NCI-H82 (cell line): ENCODE measurements at places on chromosomes 12 and 14.

DNA sequence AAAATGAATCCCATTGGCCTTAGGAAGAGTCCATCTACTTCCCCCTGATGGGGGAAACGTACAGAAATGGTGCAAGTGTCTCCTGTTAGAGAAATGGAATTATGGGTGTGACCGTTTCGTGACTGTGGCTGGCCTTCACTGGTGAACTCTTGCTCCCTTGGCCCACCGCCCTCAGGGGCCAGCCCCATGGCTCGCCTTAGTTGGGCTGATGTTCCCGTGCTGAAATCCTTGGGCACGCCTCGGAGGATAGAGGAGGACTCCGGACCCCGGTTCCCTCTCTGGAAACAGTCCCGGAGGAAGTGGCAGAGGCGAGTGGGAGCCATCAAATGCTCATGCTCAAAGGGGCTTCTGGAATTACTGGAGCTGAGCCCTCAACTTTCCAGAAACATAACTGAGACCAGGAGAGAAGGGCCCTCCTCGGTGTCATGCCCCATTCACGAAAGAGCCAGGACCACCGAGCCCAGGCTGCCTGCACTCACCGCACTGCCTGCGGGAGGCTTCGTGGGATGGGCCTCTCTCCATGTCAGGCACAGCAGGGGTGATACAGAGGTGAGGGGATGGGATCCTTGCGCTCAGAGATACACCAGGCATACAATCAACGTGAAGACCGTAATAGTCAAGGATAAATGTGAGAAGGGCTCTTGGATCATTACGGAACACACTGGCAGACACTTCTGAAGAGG is 10.1 kb upstream of the CACNA2D4 start:
- no peak for DNase-seq

DNA sequence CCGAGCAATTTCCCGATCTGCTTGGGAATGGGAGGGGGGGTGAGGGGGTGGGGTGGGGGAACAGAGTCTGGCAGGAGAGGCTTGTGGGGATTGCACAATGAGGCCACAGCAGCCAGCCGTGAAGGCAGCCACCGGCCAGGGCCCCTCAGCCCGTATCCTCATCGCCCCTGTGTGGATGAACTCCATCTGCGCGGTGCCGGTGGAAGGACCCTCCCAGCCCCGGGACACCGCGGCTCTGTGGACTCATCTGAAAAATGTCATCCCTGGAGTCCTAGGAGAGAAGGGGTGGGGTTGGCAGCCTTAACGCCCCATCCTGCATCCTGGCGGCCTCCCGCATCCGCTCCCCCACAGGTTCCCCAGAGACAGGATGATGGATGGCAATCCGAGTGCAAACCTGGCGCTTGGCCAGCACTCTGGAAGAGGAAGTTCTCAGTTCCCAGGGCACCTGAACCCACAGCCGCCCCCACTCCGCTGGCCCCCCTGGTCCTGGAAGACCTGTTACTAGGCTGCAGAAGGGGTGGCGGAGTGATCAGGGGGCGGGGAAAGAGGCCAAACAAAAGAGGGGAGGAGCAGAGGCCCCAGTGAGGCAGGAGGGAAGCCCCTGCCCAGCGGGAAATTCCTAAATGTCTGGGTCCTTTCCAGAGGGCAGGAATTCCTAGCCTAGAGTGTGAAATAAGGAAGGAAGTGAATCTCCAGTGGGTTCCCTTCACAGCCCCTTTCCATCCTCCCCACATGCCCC is 1.2 kb upstream of the TNFAIP2 start:
- peak; percentile 91 for DNase-seq

- no peak for DNase-seq
Observed at GRCh38 chr14:63598807-63599206, 42.9 kb downstream of the WDR89 start.

DNA sequence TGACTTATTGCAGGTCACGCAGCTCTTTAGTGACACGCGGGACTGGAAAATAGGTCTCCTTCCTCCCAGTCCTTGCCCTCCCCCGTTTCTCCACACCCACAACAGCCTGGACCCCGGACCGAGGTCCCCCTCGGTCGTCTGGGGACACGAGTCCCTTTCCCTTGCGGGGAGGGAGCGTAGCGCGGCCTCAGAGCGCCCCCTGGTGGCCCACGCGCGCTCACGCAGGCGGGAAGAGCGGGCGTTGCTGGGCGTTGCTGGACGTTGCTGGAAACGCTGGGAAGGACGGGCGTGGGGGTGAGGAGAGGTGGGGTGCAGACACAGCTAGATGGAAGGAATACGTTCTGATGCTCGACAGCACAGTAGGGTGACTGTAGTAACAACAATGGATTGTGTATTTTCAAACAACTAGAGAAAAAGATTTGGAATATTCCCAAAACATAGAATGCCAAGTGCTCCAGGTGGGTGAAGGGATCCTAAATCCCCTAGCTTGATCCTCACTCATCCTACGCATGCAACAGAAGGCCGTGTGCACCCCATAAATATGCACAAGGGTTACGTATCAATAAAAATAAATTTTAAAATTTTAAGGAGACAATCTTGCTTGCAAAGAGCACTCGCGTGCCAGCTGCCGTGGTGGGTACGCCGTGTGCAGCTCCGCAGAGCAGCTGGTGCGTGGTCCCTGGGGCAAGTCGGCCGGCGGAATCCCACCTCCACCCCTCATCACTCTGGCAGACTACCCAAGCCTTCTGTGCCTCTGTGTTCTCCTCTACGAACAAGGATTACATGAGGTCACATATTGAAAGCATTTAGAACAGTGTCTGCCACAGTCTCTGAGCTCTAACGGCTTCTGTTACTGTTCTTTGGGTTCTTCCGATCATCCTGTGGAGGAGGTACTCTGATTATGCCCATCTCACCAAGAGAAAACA is 87.4 kb downstream of the B4GALNT3 start:
- DNase-seq = peak; percentile 74

- no peak for DNase-seq
Observed at GRCh38 chr12:3468329-3468728, 22.7 kb upstream of the PRMT8 start.

DNA sequence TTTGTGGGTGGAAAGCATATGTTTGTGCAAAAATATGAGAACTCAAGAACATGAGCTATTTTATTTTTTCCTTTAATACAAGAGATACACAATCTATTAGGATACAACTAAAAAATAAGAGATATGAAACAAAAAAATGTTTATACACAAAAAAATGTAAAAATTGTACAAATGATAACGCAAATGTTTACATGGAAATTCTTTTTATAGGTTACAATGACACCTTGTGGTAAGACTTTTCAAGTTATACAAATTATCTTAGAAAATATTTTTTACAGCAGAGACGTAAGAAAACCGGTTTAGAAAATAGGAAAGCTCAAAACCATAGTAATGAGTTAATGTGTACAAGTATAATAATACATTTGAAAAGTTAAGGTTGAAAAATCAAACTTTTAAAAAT is 25.5 kb downstream of the CEP83 start:
- no peak for DNase-seq

- no peak for DNase-seq
Observed at GRCh38 chr12:22477894-22478287, 66.5 kb downstream of the C2CD5 start.

DNA sequence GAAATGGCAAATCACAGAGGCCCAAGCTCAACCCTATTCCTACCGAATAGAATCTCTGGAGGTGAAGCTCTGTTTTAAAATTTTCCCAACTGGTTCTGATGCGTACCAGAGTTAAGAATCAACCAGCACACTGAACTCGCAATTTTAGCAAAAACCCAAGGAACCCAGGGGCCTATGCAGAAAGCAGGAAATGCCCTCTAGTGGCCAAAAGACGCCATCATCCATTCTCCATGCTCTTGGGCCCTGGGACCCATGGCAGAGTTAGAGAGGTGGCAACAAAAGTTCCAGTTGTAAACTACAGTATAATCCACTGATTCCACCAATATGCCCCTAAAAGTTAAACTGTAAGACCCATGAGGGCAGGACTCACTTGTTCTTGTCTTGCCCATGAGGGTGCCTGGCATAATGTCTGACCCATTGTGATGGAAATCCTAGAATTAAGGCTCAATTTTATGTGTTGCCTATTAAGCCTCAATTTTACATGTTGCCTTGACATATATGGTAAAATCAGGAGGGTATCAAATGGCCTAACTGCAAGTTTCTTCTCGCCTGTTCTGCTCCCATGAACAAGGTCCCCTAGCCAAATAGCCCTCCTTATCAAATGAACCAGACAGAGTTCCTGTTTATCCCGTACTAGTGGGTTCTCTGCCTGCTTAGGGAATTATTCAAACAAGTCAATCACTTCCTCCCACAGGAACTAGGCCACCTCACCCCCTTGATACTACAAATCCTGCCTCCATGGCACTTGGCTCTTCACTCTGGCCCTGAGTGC is 137.5 kb upstream of the CPM start:
- DNase-seq = peak; percentile 82

DNA sequence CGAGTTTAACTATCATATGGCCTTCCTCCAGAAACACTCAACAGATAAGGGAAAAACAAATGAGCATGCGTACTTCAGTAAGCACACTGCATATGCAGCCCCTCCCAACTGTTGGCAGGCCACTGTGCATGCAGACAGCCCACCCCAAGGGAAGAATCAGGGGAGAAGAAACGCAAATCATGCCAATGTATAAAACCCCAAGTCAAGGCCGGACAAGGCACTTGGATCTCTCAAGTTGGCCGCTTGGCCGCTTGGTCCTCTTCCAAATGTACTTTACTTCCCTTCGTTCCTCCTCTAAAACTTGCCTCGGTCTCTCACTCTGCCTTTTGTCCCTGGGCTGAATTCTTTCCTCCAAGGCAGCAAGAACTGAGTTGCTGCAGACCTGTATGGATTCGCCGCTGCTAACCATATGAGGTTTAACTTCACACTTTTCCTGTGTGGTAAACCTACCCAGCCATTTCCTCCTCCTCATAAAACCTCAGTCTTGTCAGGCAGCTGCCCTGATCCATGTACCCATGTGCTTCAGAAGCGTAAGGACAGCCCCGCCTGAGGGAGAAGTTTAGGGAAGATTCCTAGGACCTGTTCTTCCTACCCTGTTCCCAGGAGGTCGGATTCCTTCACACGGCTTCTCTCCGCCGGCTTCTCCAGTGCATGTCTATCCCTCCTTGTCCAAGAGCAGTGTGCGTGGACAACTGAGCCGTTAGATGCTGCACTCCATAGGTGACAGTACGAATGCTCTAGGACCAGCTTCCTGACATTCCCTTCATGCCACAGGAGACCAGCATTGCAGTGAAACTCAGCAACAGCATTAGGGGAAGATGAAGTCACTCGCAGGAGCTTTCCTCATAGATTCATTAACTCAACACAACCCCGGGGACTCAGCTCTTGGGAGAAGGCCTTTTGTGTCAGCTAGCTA is 188.0 kb downstream of the MON2 start:
- no peak for DNase-seq

DNA sequence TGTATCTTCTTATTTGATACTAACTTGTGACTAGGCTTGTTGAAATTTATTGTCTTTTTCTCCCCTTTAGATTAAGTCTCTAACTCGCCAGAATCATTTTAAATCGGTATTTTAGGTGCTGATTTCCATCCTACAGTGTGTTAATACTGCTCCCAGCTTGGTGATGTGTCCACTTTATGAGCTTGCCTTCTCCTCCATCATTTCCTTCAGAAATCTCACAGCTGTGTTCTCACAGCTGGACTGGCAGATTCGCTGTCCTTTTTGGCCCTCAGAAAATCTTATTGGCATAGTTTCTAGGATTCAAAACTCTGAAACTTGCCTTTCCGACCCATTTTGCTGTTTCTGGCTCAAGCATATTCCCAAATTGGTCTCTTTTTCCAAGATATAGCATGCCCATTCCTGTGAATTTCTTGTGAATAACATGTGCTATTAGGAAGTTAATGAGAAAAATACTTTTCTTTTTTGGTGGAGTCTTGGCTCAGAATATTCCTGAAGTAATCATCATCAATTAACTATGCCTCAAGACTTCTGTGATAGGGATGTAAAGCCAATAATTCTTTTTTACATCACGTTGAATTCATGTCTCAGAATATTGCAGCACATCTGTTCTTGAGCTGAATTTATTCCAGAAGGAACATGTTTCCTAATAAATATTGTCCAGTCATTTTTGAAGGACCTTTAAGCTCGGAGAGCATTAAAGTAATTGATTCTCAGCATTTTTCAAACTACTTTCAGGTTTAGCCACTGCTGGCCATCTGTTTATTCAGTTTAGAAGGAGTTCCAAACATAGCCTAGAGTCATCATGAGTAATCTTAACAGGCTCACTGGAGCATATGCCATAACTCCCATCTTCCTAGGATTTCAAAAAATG is 50.0 kb upstream of the USP44 start:
- DNase-seq = no peak

GRCh38 chr14:34348592-34348991 is 113.4 kb downstream of the SPTSSA start:
- DNase-seq = peak; percentile 9

- DNase-seq = peak; percentile 100
Observed at GRCh38 chr12:103930034-103930786, at the start of gene HSP90B1. Gene HSP90B1 (plus strand): TSS chr12:103930410. CDS start chr12:103930516, 106 bp downstream.

- DNase-seq = no peak
Observed at GRCh38 chr12:90028635-90029051, 320.0 kb upstream of the ATP2B1 start.

DNA sequence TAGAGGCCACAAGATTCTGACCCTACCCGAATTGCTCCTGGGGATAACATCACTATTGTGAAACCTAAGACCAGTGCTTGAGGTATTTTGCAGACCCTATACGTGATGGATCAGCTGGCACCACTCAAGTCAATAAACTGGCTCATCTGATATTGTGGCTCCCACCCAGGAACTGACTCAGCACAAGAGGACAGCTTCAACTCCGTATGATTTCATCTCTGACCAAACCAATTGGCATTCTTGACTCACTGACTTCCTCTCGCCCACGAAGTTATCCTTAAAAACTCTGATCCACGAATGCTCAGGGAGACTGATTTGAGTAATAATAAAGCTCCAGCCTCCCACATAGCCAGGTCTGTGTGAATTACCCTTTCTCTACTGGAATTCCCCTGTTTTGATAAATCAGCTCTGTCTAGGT is 1036.1 kb upstream of the TMEM132C start:
- no peak for DNase-seq

DNA sequence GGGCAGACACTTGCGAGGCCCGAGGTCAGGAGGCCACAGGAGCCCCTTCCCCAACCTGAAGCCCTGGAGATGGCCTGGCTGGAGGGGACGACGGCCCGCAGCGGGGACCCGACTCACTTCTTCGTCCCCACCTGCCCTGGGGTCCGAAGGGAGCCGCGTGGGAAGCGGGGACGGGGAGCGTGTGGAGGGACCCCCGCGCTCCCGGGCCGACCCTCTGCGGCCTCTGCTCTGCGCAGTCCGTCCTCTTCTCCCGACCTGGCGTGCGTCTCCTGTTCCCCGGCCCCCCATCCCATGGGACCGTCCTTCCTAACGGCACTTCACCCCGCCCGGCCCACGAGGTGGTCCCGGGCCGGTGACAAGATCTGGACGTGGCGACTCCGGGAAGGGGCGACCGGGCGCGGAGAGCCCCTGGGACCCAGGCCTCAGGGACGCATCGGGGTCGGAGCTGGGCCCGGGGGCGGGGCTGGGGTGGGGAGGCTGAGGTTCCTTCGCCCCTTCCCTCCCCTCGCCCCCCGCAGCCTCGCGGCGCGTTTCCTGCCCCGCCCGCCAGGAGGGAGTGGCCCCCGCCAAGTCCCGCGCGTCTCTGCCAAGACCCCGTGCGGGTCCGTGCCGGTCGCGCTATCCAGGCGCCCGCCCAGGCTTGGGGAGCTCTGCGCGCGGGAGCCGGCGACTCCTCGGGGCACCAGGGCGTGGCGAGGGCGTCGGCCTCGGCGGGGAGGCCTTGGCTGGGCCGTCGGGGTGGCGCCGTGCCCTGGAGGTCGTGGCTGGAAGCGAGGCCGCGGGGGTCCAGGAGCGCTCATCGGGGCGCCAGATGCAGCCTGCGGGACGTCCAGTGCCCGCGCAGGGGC is 97.1 kb downstream of the TNFAIP2 start:
- no peak for DNase-seq
